ENCODE measurements at places on chromosomes 6 and 20.

- no peak for DNase-seq
Observed at GRCh38 chr6:166520905-166521834, 65.3 kb downstream of the RAMACL start.

DNA sequence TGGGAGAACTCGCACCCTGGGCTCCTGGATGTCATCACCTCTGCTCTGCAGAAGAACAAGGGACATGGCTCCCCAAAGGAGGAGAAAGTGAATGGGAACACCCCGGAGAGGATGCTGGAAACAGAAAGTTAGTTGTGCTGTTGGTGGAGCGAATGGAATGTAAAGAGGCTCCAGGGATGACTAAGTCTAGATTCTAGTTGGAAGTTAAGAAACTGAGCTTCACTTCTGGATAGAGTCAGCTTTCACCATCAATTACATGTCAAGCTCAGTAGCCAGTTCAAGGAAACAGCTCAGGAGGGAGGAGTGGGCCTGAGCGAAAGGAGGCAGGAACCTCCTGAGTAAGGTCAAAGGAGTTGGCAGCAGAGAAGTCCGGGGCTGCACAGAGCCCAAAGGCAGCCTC, 132.1 kb upstream of the ARID1B start:
- no peak for DNase-seq

GRCh38 chr6:98840385-98840784, 6.0 kb downstream of the POU3F2 start:
- no peak for DNase-seq

DNA sequence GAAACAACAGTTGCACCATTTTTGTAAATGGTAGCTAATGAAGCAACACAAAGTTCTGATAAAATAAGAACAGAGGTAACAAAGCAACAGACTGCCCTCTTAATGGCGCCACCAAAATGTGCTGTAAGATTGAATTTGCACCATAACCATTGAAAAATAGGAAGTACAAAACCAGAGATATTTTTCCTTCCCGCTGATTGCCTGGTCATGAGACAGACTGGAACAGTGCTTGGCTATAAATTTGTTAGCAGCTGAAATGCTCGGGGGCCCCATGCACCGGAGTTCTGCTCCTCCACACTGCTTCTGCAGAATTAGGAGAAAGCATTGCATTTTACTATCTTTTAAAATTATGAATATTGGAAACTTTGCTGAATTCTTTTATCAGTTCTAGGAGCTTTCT, 164.4 kb upstream of the QKI start:
- DNase-seq = no peak
